ENCODE measurements at places on chromosomes 16 and 17. TPM values are rescaled to one million over a fixed set of nuclear protein-coding genes. Genes with fewer than 3 reads are reported as not detected.
A peak's percentile ranks its signal among the peaks of the same experiment; 100 is the strongest.

The ABCC12 gene
- not detected for polyA plus RNA-seq

The ATP2A3 gene
- polyA plus RNA-seq: 88.7 TPM

DNA sequence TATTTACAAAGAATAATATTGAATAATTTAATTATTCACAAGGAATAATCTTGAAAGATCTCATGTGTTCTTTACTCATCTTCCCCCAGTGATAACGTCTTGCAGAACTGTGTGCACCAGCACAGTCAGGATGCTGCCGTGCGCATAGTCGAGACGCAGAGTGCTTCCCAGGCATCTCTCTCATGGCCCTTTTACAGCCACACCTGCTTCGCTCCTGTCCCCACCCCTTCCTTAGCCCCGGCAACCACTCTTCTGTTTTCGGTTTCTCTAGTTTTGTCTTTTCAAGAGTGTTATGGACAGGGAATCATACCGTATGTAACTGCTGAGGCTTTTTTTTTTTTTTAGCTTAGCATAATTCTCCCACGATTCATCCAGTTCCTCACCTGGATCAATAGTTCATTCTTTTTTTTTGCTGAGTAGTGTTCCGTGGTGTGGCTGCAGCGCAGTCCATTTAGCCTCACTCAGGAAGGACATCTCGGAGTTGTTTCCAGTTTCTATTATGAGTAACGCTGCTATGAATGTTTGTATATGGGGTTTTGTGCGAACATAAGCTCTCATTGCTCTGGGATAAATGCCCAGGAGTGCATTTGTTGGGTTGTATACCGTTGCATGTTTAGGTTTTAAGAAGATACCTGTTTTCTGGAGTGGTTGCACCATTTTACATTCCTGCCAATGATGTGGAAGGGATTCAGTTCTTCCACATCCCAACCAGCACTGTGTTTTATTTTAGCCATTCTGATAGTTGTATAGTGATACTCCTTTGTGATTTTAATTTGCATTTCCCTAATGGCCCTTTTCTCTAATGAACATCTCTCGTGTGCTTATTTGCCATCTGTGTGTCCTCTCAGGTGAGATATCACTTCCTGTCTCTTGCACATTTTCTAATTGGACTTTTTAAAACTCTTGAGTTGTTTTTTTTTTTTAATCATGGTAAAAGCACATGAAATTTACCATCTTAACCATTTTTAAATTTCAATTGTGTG lies 47.6 kb downstream of the SEC14L1 start:
- no peak for DNase-seq

DNA sequence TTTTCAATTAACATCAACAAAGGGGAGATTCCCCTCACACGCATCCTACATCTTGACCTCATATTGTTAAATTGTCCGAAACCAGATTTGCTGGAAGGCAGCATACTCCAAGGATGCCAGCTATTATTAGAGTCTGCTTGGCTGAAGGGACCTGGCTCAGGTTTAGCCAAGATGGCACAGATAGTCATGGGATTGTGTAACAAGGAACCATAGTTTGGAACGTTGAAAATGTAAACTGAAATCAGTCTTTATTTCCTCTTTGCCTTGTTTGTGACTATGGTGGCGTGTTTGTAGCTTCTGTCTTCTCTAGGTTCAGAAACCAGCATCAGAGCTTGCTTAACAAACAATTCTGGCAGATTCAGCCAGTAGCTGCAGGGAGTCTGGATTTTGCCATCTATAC lies 5.9 kb downstream of the ARSG start:
- no peak for DNase-seq

GRCh38 chr16:85056211-85056748 lies 28.7 kb downstream of the KIAA0513 start:
- DNase-seq: no peak

- peak; percentile 61 for DNase-seq
These were observed 2.0 kb downstream of the B3GNT9 start for GRCh38 chr16:67148656-67149275.

DNA sequence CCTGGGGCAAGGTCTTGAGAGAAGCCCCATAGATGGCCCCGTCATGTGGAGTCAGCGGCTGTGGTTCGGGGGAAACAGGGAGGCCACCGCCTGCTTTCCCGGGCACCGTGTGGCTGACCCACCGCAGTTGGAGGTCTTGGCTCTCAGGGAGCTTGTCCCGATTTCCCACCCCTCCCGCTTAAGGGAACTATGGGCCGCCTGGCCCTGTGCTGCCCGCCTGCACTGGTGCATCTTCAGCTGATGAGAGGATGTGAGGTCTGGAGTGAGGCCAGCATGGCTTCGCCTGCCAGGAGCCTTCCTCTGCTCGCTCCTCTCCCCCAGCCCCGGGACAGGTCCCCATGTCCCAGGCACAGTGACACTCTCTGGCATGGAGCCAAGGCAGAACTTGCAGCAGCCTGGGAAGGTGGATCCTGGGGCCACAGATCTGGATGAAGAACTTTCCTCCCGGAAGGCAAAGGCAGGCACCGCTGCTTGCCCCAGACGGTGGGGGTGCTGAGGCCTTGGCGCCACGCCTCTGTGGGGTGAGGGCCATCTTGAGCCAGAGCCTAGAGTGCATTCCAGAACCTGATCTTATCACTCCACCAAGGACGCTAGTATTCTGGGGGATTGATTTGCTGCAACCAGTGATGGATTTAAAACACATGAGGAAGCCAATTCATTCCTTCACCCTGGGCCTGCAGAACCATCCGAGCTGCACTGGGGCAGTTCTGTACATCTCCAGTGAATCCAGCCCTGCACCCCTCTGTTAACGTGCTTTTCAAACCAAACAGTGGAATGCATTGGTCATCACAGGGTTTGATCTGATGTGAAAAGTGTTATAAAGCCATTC lies 178.6 kb upstream of the TNRC6C start:
- DNase-seq: no peak

DNA sequence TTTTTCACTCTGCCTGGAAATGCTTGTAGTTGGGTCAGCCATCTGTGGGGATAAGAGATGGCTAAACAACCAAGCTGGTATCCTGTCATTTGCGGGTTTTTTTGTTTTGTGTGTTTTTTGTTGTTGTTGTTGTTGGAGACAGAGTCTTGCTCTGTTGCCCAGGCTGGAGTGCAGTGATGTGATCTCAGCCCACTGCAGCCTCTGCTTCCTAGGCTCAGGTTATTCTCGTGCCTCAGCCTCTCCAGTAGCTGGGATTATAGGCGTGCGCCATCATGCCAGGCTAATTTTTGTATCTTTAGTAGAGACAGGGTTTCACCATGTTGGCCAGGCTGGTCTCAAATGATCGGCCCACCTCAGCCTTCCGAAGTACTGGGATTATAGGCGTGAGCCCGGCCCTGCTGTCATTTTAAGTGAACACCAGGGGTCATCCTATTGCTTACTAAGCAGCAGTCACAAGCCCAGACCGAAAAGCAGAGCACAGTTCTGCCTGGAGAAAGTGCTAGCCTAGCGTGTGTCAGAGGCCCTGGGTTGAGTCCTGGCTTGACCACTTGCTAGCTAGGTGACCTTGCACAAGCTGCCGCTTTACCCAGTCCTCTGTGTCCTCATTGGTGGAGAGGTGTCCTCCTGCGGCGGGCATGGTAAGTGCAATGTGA lies 4.6 kb downstream of the SMCR8 start:
- DNase-seq: no peak

All from aorta (tissue), 5 donors.